Mesangial cell (primary cell): ENCODE measurements at places on chromosomes 7 and 10. TPM values are rescaled to one million over a fixed set of nuclear protein-coding genes. Genes with fewer than 3 reads are reported as not detected.

The FAM131B gene
- 0.33 and 2.2 TPM in 2 replicates for total RNA-seq

The GPER1 gene
- 2.6 and 2.9 TPM in 2 replicates for total RNA-seq

The HOXA13 gene
- not detected in 2 replicates for total RNA-seq

The ZYX gene
- total RNA-seq, result 284 and 314 TPM in 2 replicates

The OR2A7 gene
- 1.1 and 2.2 TPM in 2 replicates for total RNA-seq

The PROSER2 gene
- 35.5 and 86.5 TPM in 2 replicates for total RNA-seq

The SPDYE3 gene
- not detected in 2 replicates for total RNA-seq

The ZNF488 gene
- total RNA-seq, result 0.25 and 1.1 TPM in 2 replicates

The PTN gene
- 11.6 and 13.8 TPM in 2 replicates for total RNA-seq

The PRPS1L1 gene
- not detected in 2 replicates for total RNA-seq

The SUN3 gene
- total RNA-seq, result 0.51 TPM in 1 of 2 replicates, not detected in the other

The CNTNAP2 gene
- 0.63 and 0.81 TPM in 2 replicates for total RNA-seq

The ANKRD7 gene
- 1.6 and 2.3 TPM in 2 replicates for total RNA-seq

The SPDYE2B gene
- not detected in 2 replicates for total RNA-seq

The TMEM178B gene
- total RNA-seq, result 6.0 and 19.4 TPM in 2 replicates

The CLDN4 gene
- 93.7 and 98.1 TPM in 2 replicates for total RNA-seq

The CACNB2 gene
- not detected in 2 replicates for total RNA-seq

The SEPTIN7 gene
- 43.6 and 84.2 TPM in 2 replicates for total RNA-seq

The SH2B2 gene
- total RNA-seq, result 3.6 and 4.1 TPM in 2 replicates

The UCN3 gene
- total RNA-seq, result not detected in 2 replicates

The PKD2L1 gene
- total RNA-seq, result not detected in 2 replicates

The FGFBP3 gene
- total RNA-seq, result 0.33 and 0.38 TPM in 2 replicates

The EGR2 gene
- 0.33 and 0.76 TPM in 2 replicates for total RNA-seq

The SOSTDC1 gene
- total RNA-seq, result 13.1 TPM in 1 of 2 replicates, not detected in the other

The CYP2C8 gene
- total RNA-seq, result not detected in 2 replicates
